ENCODE measurements at places on chromosomes 4 and X.

- DNase-seq, result no peak
Measured at GRCh38 chr4:45554423-45554822, 569.4 kb downstream of the GABRG1 start.

- DNase-seq, result no peak
Measured at GRCh38 chr4:104752337-104752736, 257.6 kb upstream of the CXXC4 start.

DNA sequence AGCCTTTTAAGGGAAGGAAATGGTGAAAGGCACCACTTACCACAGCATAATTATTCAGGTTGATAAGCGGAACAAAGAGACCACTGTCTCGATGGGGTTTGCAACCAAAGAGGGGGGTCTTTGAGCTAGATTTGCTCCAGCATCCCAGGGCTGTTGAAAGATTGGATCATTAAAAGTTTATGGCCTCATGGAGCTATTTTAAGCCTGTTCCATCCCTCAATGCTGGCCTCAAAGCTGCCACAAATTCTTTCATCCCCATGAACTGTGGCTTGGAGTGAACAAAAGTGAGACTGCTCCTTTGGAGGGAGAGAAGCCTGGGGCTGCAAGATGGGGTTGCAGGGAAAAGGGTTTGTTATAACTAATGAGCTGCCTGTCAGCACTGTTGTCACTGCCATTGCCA is 209.8 kb downstream of the RTL9 start:
- DNase-seq, result no peak

DNA sequence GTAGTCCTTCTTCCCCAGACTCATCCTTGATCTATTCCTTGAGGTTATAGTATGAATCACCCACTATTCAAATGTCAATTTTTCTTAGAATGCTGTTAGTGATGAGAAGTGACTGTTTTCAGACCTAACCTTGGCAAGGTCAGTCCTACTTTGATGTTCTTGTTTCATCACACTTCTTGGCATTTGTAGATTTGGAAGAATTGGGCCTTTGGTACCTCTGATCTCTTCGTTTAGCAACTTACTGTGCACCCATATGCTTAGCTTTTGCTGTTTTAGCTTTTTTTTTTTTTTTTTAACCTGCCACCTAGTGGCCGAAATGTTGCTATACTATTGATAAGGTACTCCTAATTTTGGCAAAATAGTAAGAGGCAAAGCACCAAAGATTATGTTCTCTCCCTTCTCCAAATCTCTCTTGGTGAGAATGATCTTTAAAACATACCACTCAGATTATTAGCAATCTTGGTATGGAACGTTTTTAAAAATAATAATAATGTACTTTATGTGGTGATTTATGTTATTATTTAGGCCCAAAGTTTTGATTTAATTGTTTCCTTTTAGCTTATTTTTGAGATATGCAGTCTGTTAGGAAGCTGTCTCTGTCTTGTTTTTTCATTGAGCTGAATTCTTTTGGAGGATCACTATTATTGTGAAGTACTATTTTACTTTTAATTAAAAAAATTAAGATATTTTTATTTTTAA is 16.6 kb downstream of the DCK start:
- DNase-seq, result no peak

GRCh38 chr4:45316257-45316656 is 589.9 kb upstream of the GNPDA2 start:
- no peak for DNase-seq

- no peak for DNase-seq
Measured at GRCh38 chr4:110196206-110196870, 2.1 kb downstream of the ELOVL6 start.

GRCh38 chr4:25180524-25181131 is 20.4 kb upstream of the SEPSECS start:
- DNase-seq, result no peak

GRCh38 chr4:185894481-185894880 is 82.5 kb upstream of the SORBS2 start:
- DNase-seq, result no peak

- no peak for DNase-seq
Measured at GRCh38 chrX:148380107-148380506, 120.3 kb upstream of the AFF2 start.

DNA sequence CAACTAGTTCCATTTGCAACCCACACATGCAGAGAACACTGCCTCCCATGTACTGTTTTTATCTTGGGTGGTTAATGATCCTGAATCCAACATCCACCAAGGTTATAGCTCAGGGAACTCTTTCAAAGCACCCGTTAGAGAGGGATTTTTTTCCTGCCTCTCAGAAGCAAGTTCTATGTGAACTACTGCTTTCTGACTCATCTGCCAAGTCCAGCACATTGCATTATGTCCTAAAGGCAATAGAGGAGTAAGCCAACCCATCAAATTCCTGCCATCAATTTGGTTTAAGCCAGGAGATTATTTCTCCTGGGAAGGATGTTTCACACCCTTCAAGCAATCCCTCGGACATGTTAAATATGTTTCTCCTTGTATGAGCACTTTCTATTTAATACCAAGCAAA is 334.5 kb downstream of the GASK1B start:
- DNase-seq, result no peak

DNA sequence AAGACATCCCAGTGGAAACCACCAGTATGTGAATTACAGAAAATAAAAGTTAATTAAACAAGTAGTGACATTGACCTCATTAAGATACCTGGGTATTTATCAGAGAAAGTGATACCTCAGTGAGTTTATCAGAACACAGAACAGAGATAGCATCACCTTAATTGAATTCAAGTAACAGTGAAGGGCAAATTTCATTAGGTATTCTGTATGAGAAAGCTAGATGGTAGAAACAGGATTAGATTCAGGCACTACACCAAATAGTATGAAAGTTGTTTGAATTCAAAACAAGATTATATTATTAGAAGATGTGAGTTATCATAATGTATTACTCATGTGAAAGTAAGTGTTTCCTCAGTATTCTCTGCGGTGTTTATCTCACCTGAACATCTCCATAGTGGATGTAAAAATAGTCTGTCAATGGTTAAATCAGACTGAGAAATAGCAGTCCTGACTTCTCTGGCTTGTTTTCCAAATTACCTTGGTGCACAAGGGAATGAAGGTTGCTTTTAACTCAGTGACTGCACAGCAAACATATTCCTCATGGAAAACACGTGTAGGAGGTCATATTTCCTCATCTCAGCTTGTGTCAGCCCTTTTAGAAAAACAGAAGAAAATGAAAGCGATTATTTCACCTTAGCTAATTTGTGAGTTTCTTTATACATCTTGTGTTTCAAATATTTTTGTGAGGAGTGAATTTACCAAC is 79.9 kb upstream of the PCDH18 start:
- no peak for DNase-seq

- DNase-seq, result no peak
Measured at GRCh38 chr4:55762819-55763218, 56.8 kb upstream of the EXOC1L start.

GRCh38 chr4:75995727-75996126 is 5.0 kb upstream of the SDAD1 start:
- DNase-seq, result no peak

All from AG04449 (cell line).